ENCODE measurements at places on chromosomes 12 and 14.

GRCh38 chr14:27836386-27836785, 930.2 kb upstream of the FOXG1 start:
- no peak for DNase-seq

- DNase-seq, result no peak
These were observed 54.0 kb upstream of the BBS10 start for GRCh38 chr12:76402259-76402658.

GRCh38 chr12:49776413-49776812, 35.1 kb downstream of the TMBIM6 start:
- peak; percentile 83 for DNase-seq

DNA sequence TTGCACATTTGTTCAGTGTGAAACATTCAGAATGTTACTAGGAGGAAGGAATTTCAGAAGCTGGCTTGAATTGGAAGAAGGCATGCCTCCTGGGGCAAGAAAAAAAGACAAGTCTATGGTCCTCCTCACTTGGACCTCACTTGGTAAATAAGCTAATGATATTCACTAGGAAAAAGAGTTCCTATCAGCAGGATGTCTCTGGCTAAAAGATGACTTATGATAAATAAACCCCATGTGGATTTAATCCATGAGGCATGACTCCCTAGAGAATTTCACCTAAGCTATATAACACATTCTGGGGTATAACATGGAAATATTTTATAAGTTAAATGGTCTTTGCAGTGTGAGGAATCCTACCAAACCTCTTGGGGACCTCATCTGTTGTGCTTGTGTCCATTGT, 199.9 kb downstream of the LRIG3 start:
- DNase-seq, result no peak

- no peak for DNase-seq
These were observed 893.3 kb upstream of the MDGA2 start for GRCh38 chr14:48568688-48569087.

DNA sequence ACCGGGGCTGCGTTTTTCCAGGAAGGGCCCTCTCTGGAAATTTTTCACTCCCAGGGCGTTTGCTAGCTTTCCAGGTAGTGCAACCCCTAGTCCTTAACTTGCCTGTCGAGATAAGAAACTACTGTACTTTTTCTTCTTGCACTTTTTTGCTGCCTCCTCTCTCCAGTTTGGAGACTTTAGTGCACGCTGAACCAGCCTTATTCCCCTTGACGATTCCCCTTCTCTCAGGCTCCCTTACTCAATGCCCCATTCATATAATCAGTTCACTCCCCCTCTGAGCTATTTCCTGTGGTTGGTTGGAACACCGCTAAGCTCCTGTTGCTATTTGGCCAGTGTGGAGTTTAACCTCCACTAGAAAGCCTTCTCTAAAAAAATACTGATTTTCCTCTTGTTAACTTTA, 682 bp downstream of the CREBL2 start:
- peak; percentile 35 for DNase-seq

- DNase-seq, result peak; percentile 68
These were observed 118.9 kb downstream of the VEZT start for GRCh38 chr12:95336387-95337067.

- DNase-seq, result no peak
These were observed 119.2 kb upstream of the SCAF11 start for GRCh38 chr12:46109343-46110222.

Measured in left lung (tissue), 14 donors.